ENCODE measurements at places on chromosomes 7 and 10. TPM values are rescaled to one million over a fixed set of nuclear protein-coding genes. Genes with fewer than 3 reads are reported as not detected.

DNA sequence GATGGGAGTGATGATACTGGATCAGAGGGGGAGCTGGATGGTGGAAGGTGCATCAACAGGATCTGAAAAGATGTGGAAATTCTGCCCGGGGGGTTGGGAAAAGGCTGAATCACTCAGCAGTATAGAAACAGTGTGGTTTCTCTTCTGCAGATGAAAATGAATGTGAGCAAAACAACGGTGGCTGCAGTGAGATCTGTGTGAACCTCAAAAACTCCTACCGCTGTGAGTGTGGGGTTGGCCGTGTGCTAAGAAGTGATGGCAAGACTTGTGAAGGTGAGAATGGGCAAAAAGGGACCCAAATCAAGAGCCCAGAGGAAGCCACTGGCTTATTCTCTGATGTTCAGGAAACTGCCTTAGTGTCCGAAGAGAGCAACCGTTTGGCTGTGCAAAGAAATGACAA is 12.9 kb downstream of the OIT3 start:
- DNase-seq, result no peak

- no peak for DNase-seq
These were observed 51.7 kb downstream of the PLEKHA8 start for GRCh38 chr7:30079880-30080279.

- DNase-seq, result no peak
These were observed 148.9 kb upstream of the CDK1 start for GRCh38 chr10:60629332-60629731.

The KNDC1 gene
- not detected for total RNA-seq

- no peak for DNase-seq
These were observed 39.5 kb upstream of the WNT2 start for GRCh38 chr7:117362294-117362888.

GRCh38 chr10:1509011-1509530 is 228.3 kb downstream of the ADARB2 start:
- no peak for DNase-seq

The MAGI2 gene
- 6.7 TPM for total RNA-seq

DNA sequence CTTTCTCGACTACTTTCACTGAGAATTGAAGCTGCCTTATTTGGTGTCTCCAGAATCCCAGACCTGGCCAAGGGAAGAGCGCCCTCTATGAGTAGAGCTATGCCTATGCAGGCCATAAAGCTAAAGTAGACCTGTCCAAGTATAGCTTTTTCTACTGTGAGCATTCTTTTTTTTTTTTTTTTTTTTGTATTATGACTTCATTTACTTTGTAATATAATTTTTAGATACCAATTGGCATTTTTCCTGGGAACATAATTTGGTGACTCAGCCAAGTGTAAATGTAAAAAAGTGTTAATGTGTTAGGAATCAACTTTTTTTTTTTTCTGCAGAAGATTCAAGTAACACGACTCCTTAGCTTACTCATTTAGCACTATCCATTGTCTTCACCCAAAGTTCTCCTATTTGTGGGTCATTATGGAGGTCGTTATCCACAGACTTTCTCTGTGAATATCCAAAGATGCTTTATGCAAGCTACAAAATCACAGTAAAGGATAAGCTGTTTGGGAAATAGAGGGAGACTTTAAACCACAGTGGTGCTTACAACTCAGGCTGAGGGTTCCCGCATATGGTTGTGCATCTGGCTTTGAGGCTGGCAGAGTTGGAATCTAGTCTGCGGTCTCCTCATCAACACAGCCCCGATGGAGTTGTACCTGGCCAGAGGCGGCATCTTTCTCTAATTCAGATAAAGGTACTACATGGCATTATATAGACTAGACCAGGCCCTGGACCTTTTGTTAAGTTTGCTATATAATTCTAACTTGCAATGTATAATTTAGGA is 1040.2 kb upstream of the SORCS1 start:
- no peak for DNase-seq

The HYAL4 gene
- not detected for total RNA-seq

DNA sequence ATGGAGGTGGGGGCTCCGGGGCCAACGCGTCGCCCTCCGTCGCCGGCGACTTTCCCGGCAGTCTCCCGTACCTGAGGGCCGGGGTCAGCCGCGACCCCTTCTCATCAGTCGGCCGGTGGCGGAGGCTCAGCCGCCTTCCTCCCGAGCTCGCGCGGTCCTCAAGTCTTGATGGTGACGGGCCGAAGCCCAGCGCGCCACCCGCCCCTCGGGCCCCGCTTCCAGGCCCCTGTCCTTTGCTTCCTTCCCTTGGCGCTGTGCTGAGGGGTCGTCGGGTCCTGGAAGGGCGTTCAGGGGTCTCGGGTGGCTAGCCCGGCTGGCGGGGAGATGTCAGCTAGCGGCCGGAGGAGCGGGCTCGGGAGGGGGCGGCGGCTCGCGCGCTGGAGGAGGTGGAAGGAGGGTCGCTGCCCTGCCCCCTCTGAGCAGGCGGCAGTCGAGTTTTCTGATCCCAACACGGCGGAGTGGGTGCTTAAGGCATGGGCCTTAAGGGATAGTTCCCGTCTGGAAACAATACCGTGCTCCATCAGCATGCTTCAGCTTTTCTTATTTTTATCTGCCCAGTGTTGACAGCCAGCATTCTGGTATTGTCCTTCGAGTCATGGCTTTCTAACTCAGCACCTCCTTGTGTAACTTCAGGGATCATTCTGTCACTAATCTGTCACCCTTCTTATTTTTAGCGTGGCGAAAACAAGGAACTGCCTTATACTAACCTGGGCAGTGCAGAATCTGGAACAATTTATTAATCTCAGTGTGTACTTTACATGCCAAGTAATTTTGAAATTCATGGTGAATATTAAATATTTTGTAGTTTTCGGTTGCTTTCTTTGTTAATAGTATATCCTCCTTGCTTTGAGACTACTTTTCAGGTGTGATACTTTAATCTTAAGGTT is 748 bp downstream of the PHTF2 start:
- DNase-seq, result no peak

- DNase-seq, result no peak
These were observed 139.1 kb upstream of the LRRTM3 start for GRCh38 chr10:66786709-66787108.

- DNase-seq, result no peak
These were observed 19.8 kb downstream of the CNTNAP2 start for GRCh38 chr7:146136357-146136875.

All from glomerular endothelial cell (primary cell).